ENCODE measurements at places on chromosomes 3 and 15.

DNA sequence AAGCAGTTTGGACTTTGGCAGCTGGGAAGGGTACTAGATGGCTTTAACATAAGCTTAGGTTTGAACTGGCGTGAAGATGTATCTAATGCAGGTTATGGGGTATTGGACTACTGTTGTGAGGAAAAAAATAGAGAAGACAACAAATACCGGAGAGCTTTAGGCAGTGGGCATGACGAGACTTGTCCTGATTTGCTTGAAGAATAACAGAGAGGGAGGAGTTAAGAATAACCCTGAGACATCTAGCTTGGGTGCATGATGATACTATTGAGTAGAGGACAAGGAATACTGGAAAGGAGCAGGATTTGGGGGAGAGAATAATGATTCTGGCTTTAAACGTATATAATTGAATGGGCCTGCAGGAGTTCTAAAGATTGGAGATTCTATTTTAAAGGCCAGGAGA lies 249.5 kb upstream of the AZI2 start:
- DNase-seq = no peak

DNA sequence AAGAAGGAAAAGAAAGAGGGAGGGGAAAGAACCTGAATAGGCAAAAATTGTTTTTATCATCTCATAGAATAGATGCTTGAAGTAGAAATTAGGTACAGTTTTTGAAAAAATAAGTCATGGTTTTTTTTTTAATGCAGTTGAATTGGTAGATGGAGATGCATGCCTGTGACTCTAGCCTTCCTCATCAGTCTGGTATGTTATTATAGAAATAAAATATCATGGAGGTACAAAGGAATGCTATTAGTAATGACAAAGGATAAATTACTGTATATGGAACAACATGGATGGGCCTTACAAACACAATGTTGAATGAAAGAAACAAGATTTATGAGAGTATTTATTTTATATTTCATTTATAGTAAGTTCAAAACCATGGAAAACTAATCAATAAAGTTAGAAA lies 162.4 kb upstream of the GALNT15 start:
- no peak for DNase-seq

DNA sequence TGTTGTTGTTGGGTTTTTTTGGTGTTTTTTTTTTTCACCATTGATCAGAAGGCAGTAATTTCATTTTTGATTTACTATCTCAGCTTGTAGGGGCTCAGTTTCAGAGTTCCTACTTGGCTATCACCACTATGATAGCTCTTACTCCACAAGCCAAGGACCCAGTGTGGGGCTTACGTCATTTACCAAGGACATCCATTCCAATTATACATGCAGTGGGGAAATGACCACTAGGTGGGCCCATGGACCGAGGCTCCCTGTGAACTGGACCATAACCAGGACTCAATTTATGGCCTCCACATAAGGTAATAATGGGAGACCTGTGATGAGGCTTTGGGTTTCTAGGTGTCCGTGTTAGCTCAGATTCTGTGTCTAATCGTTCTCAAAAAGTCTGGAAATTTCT lies 67.5 kb upstream of the CACNA1D start:
- no peak for DNase-seq

DNA sequence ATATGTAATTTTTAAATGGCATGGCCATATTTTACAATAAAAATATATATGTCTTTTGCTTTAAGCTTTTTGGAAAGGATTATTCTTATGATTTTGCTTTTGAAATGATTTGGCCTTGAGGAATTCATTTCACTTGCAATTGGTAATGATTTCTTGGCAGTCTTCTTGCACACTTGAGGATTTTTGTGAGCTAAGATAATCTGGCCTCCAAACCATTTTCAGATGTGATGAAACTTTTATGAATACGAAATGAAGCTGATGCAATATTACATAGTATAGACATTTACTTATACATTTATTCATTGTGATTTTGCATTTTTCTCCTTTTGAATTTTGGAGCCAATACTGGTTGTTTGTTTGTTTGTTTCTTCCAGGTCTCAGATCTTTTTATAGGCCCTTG lies 6.4 kb upstream of the SH2D7 start:
- DNase-seq = no peak

- no peak for DNase-seq
Observed at GRCh38 chr3:123085293-123085931, 18.6 kb downstream of the PDIA5 start.

DNA sequence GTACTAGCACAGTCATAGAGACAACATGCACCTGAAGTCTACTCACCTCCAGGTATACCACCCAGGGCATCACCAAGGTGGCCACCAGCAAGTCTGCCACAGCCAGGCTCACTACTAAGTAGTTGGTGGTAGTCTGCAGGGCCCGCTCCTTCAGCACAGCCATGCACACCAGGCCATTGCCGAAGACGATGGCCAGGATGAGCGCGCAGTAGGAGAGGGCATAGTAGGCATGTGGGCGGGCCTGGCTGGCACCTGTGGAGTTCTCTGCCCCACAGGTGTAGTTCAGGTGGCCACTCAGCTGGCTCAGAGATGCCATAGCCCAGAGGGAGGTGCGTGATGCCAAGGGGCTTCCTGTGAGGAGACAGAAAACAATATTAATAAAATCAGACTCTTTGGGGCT lies 7.2 kb downstream of the DRD3 start:
- DNase-seq = no peak

DNA sequence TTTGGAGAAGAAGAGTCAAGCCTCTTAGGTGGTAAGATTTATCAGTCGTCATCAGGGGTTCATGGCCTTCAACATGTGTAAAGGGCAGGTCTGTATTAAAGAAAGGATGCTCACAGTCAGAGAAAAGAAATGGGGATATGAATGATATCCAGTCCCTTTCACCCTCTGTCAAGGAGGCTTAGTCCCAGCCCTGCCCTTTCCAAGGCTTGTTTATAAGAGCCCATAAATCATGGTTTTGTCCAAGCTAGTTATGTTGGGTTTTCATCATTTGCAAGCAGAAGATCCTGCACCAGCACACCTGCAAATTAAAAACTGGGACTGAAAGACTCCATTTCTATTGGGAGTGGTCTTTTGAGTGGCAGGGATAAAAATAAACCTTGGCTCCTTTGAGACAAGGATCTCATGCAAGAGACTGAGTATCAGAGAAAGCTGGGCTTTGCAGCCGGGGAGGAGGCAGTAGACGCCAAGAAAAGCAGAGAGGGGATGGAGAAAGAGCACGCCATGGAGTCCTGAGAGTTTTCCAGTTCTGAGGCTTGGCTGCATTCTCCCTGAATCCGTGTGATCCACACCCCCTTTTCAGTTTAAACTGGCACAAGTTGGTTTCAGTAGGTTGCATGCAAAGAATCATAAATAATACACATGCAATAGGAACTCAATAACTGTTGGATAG lies 12.6 kb upstream of the PDIA5 start:
- no peak for DNase-seq

GRCh38 chr15:39966521-39966920 lies 32.6 kb downstream of the EIF2AK4 start:
- DNase-seq = no peak

DNA sequence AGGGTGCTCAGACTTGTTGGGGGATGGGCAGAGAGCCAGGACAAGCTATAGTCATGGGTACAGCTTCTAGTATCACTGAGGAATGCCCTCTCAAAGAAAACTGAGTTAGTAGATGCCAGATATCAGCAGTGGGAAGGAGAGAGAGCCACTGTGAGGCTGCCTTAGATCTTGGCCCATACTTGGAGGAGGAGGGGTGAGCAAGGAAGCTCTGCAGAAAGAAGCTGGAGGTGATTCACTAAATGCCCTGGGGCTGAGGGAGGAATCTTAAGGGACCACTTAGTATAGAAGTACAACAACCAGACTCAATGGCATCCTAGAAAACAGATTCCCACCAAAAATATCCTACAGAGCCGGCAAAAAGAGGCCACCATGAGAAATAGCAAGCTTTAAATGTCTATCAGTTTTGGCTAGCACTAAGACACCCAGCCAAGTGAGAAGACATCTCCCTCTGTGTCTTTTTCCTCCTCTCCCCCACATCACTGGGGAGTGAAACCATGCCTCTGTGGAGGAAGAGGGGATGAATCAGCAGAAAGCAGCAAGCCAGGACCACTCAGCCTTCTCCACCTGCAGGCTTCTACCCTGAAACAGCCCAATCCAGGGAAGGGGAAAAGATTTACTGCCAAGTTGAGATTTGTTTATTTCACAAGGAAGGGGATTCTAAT lies 282.5 kb upstream of the STT3B start:
- DNase-seq = no peak

DNA sequence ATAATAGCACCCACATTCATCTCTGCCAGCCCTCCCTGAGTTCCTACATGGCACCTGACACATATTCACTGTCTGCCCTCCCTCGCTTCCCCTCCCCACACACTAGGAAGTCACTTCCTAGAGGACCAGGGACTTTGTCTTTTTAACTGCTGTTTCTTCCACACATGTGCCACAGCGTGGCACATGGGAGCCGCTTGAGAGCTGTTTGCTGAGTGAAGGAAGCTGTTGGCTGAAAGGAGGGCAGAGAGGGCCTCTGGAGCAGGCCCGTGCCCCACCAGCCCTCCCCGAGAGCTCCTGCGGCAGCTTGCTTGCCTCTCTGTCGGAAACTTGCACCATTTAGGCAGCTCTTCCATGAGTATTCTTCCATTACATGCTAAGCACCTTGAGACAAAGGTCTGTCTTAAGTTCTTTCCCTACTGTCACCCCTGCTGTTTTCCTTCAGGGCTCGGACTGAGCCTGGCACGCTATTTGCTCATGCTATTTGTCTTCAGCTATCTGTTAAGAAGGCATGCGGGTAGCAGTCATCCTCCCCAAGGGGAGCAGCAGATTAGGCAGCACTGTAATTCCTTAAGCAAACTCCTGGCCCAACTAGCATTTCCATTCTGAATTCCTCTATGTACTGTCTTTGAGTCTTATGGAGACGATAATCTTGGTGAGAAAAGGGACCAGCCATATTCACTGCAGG lies 72.2 kb downstream of the CACNA1D start:
- DNase-seq = no peak

DNA sequence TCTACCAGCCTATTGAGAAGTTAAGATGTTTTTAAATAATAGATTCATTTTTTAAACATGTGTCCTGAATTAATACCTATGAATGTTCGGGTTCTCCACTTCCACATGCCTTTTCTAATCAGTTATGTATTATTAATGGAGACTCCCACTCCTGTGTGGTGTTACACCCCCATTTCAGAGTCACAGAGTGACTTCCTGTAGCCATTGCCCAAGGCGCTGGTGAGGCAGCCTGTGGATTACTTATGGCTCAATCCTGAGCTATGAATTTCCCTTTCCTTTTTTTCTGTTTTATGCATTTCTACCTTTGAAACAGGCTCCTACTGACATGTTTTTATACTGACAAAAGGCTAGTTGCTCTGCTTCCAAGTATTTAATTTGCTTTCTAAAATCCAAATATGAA lies 162.3 kb downstream of the GABRG3 start:
- no peak for DNase-seq

GRCh38 chr3:82044930-82045705 lies 283.7 kb upstream of the GBE1 start:
- DNase-seq = no peak

GRCh38 chr15:100180921-100181320 lies 160.9 kb downstream of the ADAMTS17 start:
- DNase-seq = no peak

- DNase-seq = no peak
Observed at GRCh38 chr15:68528626-68529290, 50.0 kb upstream of the CORO2B start.

DNA sequence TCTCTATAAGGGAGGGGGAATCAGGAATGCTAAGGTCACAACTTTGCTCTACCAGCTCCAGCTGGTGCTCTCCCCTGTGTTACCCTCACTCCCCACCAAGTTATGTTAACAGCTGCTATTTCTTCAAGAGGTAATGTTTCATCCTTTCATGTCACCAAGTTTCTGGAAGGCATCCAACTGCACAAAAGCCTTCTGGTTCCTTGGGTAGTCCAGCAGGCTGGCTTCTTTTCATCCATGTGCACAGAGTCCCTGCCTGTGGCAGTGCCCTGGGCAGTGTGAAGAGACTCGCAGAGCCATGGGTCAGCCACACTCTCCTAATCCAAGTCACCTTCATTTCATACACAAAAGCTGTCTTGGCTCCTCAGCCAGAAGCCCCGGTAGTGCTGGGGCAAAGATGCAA lies 737.5 kb upstream of the LMCD1 start:
- no peak for DNase-seq

DNA sequence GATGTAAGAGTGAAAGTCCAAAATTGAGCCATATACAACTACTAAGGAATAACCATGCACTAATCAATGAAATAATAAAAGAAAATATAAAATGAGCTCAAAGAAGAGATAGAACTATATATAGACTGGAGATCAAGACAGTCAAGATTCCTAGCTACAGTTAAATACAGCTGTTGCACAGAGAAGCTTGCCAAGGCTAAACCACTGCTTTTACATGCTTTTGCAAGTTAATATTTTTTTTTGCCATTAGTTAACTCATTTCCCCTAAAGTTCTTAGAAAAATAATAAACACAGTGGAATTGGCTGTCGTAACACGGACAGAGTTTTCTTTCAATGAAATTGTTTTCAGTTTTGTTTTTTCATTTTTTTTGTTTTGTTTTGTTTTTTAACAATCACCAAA lies 123.0 kb downstream of the VGLL3 start:
- DNase-seq = no peak

- no peak for DNase-seq
Observed at GRCh38 chr3:31230425-31231223, 302.1 kb upstream of the STT3B start.

GRCh38 chr3:33664195-33664594 lies 53.9 kb downstream of the CLASP2 start:
- DNase-seq = no peak

- no peak for DNase-seq
Observed at GRCh38 chr3:12751571-12751970, 7.5 kb downstream of the TMEM40 start.

GRCh38 chr3:46668116-46668515 lies 25.4 kb downstream of the ALS2CL start:
- DNase-seq = no peak

DNA sequence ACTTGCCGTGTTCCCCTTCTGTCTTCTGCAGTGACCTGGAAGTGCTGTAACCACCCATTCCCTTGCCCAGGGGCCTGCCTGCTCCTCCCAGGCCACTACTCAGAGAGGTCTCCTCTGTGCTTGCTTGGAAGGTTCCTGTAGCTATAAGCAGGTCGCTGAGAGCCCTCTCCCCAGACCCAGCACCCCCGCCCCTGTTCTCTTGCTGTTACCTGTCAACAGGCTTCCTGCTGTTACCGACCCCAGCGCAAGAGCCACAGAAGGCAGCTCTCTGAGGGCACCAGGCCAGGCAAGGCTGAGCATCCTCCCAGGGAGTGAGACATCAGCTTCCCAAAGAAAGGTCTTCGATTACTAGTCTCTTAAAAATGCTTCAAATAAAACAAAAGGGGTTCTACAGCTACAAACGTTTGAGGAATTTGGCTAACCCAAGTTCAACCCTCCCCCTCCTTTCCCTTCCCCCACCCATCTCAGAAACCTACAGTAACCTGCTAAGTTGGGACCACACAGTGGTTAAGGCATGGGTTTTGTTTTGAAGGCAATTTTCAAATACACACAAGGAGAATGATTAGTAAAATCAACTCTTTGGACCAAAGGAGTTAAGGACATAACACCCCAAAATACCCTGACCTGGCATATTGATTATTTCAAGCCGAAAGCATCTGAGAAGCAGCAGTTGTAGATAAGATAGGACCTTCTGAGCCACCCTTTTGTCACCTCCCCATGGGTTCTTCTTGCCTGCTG lies 74.9 kb upstream of the MFGE8 start:
- DNase-seq = no peak

- no peak for DNase-seq
Observed at GRCh38 chr15:84001037-84001436, 234.5 kb upstream of the GOLGA6L4 start.

- no peak for DNase-seq
Observed at GRCh38 chr3:36904641-36905040, 40.2 kb downstream of the TRANK1 start.

GRCh38 chr3:19232566-19232965 lies 84.3 kb downstream of the KCNH8 start:
- DNase-seq = no peak
